ENCODE measurements at places on chromosomes 3 and 15. TPM values are rescaled to one million over a fixed set of nuclear protein-coding genes. Genes with fewer than 3 reads are reported as not detected.

Gene CHRNA5
- total RNA-seq = 4.1 TPM

Gene COL6A5
- total RNA-seq = not detected

Gene KBTBD13
- total RNA-seq = not detected

Gene P2RY12
- not detected for total RNA-seq

Gene SLC25A20
- 32.6 TPM for total RNA-seq

Gene TMC3
- not detected for total RNA-seq

Gene CHST14
- total RNA-seq = 30.2 TPM

Gene CELSR3
- 0.26 TPM for total RNA-seq

Gene KLHL40
- not detected for total RNA-seq

Gene STRC
- not detected for total RNA-seq

Gene FOXB1
- not detected for total RNA-seq

Gene THRB
- total RNA-seq = 1.5 TPM

Gene LMOD3
- not detected for total RNA-seq

Gene BCL2A1
- total RNA-seq = not detected

Gene MFGE8
- 149 TPM for total RNA-seq

Gene GOLGA8S
- 0.05 TPM for total RNA-seq

Gene LSMEM2
- total RNA-seq = not detected

Gene GHSR
- not detected for total RNA-seq

Gene EXOG
- total RNA-seq = 9.0 TPM

Gene CCNB2
- total RNA-seq = 127 TPM

Gene ACKR2
- not detected for total RNA-seq

Gene RTP4
- 3.1 TPM for total RNA-seq

Gene LMAN1L
- total RNA-seq = not detected

Gene PRSS50
- total RNA-seq = not detected

Gene SOX2
- 25.6 TPM for total RNA-seq

Gene AGBL1
- total RNA-seq = not detected

Gene SENP7
- 15.9 TPM for total RNA-seq

Gene HYKK
- 4.1 TPM for total RNA-seq

Gene SKOR1
- total RNA-seq = not detected

Gene CLRN1
- not detected for total RNA-seq

Gene SLC6A11
- 0.05 TPM for total RNA-seq

Gene PLSCR4
- total RNA-seq = 7.8 TPM

Gene KCNAB1
- not detected for total RNA-seq

Gene TUSC7
- total RNA-seq = not detected

Gene SERPINI2
- not detected for total RNA-seq

Gene HMCES
- total RNA-seq = 22.2 TPM

Gene C3orf33
- 2.1 TPM for total RNA-seq

Gene GATM
- total RNA-seq = not detected
